A172 (cell line): ENCODE measurements at places on chromosomes 6 and 20. TPM values are rescaled to one million over a fixed set of nuclear protein-coding genes. Genes with fewer than 3 reads are reported as not detected.

The SUMO4 gene
- total RNA-seq = 0.10 and 0.38 TPM in 2 replicates

DNA sequence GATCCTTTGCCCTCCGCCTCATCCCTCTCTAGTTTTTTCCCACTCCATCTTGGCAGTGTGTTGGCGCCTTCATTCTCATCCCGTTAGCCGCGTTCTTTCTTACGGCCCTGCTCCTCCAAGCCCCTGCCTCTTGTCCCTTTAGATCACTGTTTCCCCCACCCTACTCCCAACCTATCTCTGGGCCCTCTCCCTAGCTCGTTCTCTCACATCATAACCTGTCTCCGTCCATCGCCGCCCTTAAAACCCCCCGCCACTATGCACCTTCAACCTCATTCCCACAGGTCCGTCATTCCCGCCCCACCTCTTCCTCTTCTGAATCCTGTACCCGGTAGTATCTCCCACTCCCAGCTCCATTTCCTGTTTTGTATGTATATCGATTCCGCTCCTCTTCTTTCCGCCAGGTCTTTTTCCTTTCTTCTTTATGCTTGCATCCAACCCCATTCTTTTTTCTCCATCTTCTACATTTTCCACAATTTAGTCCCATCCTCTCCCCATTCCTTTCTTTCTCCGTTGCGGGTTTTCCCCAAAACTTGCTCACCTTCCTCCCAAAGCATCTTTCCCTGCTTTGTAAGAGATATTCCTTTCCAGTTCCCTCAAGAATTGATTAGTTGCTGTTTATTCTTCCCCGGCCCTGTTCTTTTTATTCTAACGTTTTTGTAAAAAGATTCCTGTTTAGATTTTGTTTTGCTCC lies 671 bp downstream of the EFHC1 start:
- DNase-seq = peak; percentile 61

GRCh38 chr6:84556541-84557335 lies 207.7 kb downstream of the TBX18 start:
- DNase-seq = no peak

DNA sequence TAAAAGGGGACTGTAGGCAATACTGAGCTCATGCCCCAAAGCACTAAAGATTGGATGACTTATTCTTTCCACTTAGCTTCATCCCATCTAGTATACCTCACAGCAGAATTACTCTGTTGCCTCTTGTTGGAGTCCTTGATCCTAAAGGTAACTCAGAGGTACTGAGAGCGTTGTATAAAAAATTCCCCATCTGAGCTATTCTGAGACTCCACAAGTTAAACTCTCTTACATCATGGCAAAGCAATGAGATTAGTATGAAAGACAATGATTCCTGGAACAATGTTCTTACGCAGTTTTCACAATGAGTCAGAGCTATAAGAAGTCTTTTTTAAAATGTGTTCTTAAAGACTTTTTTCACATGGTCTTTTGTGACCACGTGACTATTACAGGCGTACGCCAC lies 370.1 kb downstream of the ADGRB3 start:
- no peak for DNase-seq

DNA sequence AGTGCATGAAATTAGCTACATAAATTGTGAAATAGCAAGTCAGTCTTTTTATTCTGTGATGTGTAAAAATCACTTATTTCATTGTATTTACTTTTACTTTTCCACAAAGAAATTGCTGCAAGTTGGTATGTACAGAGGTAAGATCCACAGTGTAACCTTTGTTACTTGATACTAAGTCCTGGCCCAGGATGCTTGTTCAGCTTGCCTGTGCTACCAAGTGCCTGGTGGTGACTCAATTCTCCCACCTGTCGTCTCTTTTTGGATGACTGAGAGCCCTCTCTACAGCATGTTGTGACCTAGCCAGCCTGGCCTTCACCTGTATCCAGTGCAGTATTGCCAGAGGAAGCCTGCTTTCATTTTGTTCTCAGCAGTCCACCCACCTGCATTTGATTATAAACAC lies 54.9 kb downstream of the ANKRD6 start:
- DNase-seq = no peak

- peak; percentile 81 for DNase-seq
Measured at GRCh38 chr20:45987108-45987780, 15.2 kb upstream of the ZNF335 start.

- DNase-seq = no peak
Measured at GRCh38 chr20:45647441-45648050, 16.5 kb upstream of the WFDC9 start.

DNA sequence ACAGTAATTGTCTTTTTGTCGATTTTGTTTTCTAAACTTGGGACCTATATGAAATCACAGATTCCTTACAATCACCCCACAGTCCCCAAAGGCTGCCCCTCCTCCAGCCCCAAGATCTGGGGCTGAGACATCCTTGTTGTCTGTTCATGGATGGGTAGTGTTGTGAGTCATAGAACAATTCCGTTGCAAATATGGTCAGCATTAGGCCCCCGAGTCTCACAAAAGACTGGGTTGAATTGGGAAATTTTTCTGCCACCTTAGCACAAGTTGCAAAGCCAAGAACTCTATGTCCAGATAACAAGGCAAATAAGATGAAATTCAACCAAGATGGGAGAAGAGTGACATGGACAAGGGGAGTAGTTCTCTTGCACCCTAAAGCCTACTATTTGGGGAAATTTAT lies 10.5 kb upstream of the TAB2 start:
- peak; percentile 19 for DNase-seq

DNA sequence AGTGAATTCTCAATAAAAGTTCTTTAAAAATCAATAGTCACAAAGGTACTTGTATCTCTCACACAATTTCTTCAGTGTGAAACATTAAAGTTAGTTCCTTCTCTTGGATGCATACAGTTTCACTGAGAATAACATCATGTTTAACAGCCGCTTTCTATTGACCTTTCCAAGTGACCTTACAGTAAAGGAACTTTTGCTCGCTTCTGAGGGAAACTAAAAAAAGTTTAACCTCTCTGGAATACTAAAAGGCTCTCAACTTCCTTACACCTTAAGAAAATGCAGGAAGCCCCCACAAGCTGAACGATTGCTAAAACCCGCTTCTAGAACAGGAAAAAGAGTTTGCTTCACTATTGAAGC lies 1.3 kb downstream of the RRAGD start:
- no peak for DNase-seq
